AML-193 (cell line): ENCODE measurements at places on chromosomes 7 and 10.

DNA sequence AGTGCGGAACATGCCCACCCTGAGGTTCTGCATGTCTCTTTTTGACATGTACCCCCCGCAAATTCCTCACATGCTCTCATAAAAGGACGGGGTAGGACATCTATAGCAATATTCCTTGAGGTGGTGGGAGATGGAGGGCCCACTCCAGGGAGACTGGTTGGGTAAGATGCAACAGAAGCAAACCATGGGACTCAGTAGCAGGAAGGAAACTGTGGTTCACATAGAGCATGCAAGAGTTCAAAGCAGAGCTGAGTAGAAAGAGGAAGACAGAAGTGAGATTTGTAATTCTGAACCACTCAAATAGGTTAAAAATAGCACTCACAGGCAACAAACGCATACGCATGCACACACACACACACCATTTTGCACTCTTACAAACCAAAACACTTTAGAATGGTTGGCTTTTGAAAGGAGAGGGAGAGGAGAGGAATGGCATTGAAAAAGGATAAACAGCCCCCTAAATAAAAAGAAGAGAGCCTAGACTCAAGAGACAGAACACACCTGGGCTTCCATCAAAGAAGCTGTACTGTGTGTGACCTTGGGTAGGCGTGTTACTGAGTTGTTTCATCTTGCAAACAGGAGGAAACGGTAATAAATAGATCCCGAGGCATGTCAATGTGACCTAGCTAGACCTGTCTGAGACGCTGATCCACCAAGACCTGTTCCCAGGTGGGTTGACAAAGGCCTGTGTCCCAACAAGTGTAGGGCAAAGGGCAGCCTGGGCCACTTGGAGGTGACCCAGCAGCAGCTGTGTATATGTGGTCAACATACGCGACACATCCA lies 77.6 kb upstream of the LRRC4 start:
- DNase-seq = peak; percentile 93

GRCh38 chr10:114188001-114188400 lies 8.8 kb downstream of the TDRD1 start:
- no peak for DNase-seq

GRCh38 chr10:93542358-93542791 lies 24.1 kb upstream of the FFAR4 start:
- DNase-seq = no peak

GRCh38 chr10:42868530-42868929 lies 85.9 kb downstream of the BMS1 start:
- no peak for DNase-seq

DNA sequence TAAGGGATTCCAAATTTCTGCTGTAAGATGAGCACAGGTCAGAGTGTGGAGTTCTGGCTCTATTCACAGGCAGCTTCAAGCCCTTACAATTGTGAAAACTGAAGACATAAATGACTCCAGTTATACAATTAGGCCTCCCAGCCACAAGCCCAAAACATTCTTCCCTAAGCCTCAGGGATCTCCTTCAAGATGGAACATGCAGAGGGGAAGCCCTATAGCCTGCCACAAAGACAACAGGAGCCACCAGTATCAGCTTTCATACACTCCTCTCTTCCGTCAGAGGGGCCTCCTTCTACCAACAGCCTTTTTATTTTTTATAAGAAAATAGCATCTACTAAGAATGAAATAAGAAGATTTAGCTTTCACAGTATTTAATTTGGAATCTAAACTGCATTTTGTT lies 46.5 kb downstream of the DLD start:
- DNase-seq = no peak

GRCh38 chr10:124172181-124172916 lies 79.0 kb upstream of the CHST15 start:
- no peak for DNase-seq

DNA sequence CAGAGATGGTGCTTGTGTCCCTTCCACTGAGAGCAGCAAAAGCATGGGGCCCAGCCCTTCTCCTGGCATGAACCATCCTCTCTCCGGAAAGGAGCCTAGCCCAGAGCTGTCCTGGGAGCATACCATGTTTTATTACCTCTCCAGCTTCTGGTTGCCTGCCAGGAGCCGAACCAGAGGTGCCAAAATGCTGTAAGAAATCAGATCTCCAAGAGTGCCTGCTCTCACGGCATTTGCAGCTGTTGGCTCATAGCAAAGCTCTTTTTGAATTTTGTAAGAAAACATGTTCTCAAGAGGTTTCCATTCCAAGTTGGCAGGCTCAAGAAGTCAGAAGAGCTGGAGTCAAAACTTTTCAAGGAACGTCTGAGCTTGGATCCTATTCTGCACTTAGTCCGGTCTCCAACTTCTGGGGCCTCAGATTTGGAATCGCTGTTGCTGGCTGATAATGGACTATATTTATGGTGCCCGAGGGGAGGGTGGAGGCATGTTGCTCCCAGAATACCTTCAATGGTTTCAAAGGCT lies 211.7 kb upstream of the MKI67 start:
- DNase-seq = no peak

GRCh38 chr10:15067154-15067553 lies 21.4 kb downstream of the ACBD7 start:
- no peak for DNase-seq

- DNase-seq = no peak
Observed at GRCh38 chr7:2804227-2804763, 39.8 kb downstream of the GNA12 start.

DNA sequence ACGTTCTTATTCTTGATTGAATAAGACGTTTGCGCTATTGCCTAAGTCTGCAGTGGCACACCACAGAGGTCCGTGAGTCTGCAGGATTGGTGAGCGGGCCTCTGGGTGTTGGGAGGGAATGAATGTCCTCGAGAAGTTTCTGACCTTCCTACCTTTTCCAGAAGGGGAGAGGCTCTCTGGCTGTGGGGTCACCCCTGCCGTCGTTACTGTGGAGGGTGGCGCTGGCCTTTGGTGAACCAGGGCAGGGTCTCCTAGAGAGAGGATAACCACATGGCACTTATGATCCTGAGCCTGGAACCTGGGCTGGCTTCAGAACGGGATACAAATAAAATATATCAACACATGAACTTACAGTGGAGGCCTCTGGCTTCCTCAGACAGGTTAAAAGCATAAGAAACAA lies 13.8 kb downstream of the IL15RA start:
- no peak for DNase-seq

GRCh38 chr7:48301201-48301600 lies 129.9 kb downstream of the ABCA13 start:
- DNase-seq = no peak

- peak; percentile 27 for DNase-seq
Observed at GRCh38 chr10:132447446-132448247, 50.6 kb downstream of the PWWP2B start.

DNA sequence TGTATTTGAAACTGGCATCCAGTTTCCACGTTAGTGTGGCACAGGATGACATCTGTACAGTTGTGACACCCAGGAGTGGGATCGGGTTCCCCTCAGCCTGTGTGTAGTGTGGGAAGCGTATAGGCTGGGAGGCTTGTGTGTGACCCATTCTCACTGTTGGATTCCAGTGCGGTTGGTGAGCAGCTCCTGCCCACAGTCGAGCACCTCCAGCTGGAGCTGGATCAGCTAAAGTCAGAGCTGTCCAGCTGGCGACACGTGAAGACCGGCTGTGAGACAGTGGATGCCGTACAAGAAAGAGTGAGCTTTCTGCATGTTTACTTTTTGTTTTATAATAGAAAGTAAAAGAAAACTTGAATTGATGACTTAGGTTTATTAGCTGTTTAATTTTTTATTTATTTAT lies 18.7 kb upstream of the GET4 start:
- DNase-seq = no peak

DNA sequence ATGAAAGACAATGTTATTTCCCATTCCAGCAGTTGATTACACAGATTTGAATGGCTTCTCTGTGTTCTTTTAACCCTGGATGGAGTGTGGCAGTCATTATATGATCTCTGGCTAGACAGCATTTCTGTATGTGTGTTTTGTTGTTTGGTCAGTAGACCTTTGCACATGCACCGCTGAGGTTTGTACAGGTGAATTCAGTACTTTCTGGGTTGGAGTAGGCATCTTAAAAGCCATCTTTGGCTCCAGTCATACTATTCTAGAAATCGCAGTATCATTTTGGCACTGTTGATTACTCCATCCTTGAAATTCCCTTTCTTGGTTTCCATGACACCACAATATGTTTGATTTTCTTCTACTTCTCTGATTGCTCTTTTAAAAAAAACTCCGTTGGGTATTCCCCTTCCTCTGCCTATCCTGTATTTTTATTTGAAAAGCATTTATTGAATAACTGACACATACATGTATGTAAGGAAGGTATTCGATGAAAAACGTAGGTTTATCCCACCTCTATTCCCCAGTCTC lies 29.9 kb downstream of the TAS2R41 start:
- no peak for DNase-seq

DNA sequence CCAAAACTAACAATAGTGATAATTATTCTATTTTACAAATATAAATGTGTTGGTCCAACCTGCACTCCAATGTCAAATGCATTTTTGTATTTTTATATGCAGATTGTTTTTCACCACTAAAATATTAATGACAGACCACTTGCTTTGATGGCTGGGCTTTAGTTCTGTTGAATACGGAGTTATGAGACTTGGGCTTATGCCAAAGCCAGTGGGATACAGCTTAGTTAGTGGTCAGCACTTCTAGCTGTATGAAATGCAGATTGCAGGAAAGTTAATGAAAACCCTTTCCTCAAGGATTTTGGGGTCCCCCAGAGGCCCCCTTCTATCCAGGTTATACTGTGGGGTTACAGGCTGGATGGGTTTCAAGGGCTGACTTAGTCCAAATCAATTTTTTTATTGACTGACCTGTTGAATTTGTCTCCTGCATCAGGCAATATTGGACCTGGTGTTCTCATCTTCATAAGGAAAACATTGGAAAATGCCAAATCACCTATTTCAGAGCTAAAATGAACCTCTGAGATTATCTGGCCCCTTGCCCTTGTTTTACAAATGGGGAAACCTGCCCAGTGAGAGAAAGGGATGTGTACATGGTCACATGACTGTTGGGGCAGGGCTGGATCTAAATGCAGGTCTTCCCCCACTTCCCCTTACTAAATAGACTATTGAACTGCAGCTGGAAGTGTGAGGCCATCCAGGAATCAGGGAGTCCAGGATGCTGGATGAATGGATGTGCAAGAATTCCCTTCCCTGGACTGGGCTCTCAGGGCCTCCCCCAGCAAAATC lies 1085.3 kb downstream of the KCNMA1 start:
- DNase-seq = no peak

DNA sequence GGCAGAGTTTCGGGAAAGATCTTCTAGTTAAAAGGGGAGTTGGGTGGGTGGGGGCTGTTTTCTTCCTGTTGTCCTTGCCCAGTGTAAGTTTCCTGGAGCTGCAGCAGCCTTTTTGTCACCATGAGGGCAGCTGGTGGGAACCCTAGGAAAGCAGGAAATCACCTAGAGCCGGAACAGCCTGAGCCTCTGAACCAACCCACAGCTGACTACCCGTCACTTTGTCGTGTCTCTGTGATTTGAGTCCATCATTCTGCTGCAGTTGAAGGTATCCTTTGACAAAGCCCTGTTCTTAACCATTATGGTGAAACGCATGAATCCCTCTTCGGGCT lies 1.2 kb upstream of the C10orf143 start:
- no peak for DNase-seq

DNA sequence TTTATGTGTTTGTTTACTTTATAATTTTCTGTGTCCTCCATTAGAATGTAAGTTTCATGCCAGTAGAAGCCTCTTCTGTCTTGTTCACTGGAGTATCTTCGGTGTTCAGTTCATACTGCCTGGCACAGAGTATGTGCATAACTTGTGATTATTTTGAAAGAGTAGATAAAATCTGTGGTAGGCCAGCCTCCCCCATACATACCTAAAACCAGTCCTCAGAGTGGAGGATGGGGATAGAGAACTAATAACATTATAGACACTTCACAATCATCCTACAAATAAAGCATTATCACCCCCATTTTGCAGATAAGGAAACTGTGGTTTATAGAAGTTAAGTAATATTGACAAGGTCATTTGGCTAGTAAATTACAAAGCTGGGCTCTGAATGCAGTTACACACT lies 28.0 kb downstream of the VIM start:
- DNase-seq = no peak

GRCh38 chr10:49619613-49620012 lies 5.8 kb downstream of the CHAT start:
- DNase-seq = no peak

DNA sequence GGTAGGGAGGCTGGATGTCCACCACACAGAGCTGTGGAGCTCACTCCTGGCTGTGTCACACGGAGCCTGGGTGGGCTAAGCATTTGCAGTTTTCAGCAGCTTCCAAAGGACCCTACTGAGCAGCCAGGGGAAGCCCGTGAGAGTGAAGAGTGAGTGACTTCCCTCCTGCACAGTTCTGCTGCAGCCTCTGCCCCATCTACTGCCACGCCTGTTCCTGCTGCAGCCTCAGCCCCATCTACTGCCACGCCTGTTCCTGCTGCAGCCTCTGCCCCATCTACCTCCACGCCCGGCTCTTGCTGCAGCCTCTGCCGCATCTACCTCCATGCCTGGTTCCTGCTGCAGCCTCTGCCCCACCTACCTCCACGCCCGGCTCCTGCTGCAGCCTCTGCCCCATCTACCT lies 12.2 kb downstream of the ADAM8 start:
- DNase-seq = no peak

DNA sequence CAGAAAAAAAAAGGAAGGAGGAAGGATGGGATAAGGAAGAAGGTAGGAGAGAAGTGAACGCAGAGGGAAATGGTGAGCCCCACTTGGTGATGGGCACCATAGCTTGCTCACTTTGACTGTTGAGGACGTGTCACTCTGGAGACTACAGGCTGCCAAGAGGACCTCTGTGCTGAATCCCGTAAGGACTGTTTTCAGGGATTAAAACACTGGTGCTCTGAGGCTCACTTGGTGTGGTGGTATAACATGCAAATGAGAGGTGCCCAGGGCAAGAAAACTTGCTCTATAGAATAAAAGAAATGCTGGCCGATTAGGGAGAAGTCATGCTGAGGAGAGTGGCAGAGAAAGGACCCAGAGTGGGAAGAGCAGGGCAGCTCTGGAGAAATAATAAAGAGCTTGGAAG lies 5.3 kb upstream of the IL2RA start:
- no peak for DNase-seq

DNA sequence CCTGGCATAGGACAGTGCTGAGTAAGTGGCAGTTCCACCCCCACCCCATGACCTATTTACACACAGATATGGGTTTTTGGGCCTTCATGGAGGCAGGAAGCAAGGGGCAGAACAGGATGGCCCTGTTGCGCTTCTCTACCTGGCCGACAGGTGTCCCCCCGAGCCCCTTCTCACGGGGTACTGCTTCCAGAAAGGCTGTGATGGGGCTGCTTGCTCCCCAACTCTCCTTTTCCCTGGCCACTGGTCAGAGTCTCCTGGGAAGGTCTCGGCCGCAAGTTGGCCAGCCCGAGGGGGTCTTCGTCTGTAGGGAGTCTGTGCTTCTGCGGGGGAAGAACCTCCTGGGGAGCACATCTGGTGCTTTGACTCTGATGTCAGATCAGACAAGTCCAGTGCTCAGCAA lies 139.8 kb upstream of the TNS3 start:
- DNase-seq = no peak

- peak; percentile 47 for DNase-seq
Observed at GRCh38 chr10:260819-261429, 125.7 kb downstream of the ZMYND11 start.
